ENCODE measurements at places on chromosomes 16 and 17. TPM values are rescaled to one million over a fixed set of nuclear protein-coding genes. Genes with fewer than 3 reads are reported as not detected.

Gene GCGR
- 0.85 TPM for total RNA-seq

DNA sequence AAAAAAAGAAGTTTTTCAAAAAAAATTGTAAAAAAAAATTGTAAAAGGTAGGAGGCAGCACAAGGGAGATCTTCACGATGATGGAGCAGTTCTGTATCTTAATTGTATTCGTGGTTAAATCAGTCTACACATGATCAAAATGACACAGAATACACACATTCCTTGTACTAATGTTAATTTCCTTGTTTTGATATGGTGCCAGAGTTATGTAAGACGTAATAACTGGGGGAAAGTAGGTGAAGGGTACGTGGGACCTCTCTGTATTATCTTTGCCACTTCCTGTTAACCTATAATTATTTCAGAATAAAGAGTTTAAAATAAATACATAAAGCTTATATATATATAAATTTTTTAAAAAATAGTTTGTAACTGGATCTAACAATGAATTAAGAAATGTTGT lies 36.8 kb downstream of the HELZ start:
- H3K4me3 ChIP-seq, result no peak overlapping the region
- H3K36me3 ChIP-seq, result peaks cover 1% of the 10 kb centered on the region
- DNase-seq, result no peak
- H3K4me1 ChIP-seq, result peaks cover 6% of the 10 kb centered on the region

DNA sequence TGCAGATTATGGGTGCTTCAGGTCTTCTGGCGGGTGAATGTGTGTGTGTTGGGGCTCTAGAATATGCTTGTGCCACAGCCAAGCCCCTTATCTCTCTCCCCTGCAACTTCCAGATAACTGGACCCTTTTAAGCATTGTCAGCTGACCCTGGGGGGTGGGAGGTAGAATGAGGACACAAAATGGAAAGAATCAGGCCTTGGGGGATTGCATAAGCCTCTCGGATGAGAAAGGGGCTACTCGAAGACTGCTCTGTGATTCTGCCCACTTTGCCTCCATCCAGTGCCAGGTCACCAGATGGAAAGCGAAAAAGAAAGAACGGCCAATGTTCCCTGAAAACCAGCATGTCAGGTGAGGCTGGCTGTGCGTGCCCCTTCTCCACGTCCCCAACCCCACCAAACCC lies 13.8 kb downstream of the THRA start:
- H3K27me3 ChIP-seq, result no peaks in the 10 kb centered on the region
- DNase-seq, result no peak
- no peak overlapping the region for H3K27ac ChIP-seq
- peaks cover 34% of the 10 kb centered on the region for H3K4me1 ChIP-seq
- no peaks in the 10 kb centered on the region for H3K36me3 ChIP-seq

Gene KRT33B
- total RNA-seq, result not detected

Gene GSG1L
- total RNA-seq, result 0.28 TPM

DNA sequence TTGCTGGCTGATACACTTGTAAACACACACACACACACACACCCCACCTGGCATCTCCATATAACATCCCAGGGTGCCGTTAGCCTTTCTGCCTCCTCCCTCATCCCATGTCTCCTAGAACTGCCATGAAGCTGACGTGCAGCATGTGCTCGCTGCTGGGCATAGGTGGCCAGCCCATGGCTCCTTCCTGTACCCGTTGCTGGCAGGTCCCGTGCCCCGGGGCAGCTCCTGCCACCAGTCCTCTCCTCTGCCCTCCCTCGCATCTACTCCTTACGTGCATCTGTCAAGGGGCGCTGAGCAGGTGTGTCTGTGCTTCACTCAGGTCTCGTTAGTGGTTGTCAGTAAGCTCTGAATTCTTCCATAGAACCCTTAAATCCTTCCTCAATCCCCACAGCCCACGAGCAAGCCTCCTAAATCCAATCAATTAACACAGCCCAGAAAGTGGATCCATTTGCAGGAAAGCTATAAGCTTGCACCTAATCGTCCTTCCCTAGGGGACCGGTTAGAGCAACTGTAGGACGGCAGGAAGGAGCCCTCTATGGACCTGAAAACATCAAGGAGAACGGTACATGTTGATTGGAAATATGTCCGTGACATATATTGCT lies 218.1 kb upstream of the FOXF1 start:
- no peaks in the 10 kb centered on the region for H3K36me3 ChIP-seq
- peaks cover 38% of the 10 kb centered on the region for H3K4me1 ChIP-seq
- no peak overlapping the region for H3K4me3 ChIP-seq

DNA sequence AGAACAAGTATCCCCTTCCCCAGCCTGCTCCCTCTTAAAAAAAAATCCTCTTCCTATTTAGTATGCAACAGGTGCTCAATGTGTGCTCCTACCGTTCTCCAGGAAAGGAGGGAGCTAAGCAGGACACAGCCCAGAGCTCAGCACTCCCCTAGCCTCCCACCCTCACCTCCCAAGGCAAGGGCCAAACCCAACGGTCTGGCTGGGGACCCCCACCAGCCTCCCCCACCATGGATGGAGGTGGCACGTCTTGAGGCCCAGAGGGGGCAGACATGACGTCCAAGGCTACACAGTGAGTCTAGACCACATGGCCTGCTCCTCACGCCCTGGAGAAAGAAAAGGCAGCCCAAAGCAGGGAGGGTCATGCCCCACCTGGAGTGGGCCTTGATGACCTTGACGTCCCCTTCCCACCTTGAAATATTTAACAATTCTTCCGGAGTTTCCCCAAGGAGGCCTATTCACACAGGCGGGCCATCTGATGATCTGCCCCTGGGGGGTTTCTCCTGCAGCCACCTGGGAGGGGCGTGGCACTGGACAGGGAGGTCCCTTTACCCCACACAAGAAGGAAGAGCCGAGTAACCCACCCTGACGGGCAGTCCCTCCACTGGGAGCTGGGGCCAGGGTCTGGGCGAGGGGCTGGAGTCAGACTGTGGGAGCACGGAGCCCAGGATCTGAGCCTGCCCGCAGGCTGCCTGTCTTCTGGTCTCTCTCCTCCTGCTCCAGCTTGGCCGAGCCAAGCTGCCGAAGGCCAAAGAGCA lies 89.4 kb upstream of the CBX4 start:
- H3K4me3 ChIP-seq, result no peak overlapping the region
- H3K27ac ChIP-seq, result no peak overlapping the region
- peaks cover 42% of the 10 kb centered on the region for H3K4me1 ChIP-seq
- DNase-seq, result no peak
- no peaks in the 10 kb centered on the region for H3K36me3 ChIP-seq

GRCh38 chr17:78276098-78276887 lies 44.9 kb downstream of the TMEM235 start:
- no peak overlapping the region for H3K27ac ChIP-seq
- no peaks in the 10 kb centered on the region for H3K36me3 ChIP-seq
- H3K4me3 ChIP-seq, result no peak overlapping the region
- DNase-seq, result no peak

- no peak overlapping the region for H3K4me3 ChIP-seq
- H3K4me1 ChIP-seq, result peaks cover 27% of the 10 kb centered on the region
- H3K27me3 ChIP-seq, result no peaks in the 10 kb centered on the region
- H3K36me3 ChIP-seq, result peaks cover 32% of the 10 kb centered on the region
- DNase-seq, result no peak
These were observed 71.5 kb upstream of the PLCG2 start for GRCh38 chr16:81707411-81708265.

Gene CCDC92B
- 14.6 TPM for total RNA-seq

GRCh38 chr16:80816356-80816755 lies 12.0 kb upstream of the CDYL2 start:
- H3K27me3 ChIP-seq, result peaks cover 14% of the 10 kb centered on the region
- no peak overlapping the region for H3K27ac ChIP-seq
- no peak for DNase-seq
- no peak overlapping the region for H3K4me3 ChIP-seq
- no peaks in the 10 kb centered on the region for H3K36me3 ChIP-seq

GRCh38 chr16:81442916-81443687 lies 1.5 kb upstream of the CMIP start:
- H3K4me3 ChIP-seq, result peak overlapping the region; percentile 73
- peaks cover 24% of the 10 kb centered on the region for H3K27me3 ChIP-seq
- no peaks in the 10 kb centered on the region for H3K36me3 ChIP-seq
- H3K27ac ChIP-seq, result peak overlapping the region; percentile 53
- DNase-seq, result no peak

Gene CACNA1G
- 6.7 TPM for total RNA-seq

DNA sequence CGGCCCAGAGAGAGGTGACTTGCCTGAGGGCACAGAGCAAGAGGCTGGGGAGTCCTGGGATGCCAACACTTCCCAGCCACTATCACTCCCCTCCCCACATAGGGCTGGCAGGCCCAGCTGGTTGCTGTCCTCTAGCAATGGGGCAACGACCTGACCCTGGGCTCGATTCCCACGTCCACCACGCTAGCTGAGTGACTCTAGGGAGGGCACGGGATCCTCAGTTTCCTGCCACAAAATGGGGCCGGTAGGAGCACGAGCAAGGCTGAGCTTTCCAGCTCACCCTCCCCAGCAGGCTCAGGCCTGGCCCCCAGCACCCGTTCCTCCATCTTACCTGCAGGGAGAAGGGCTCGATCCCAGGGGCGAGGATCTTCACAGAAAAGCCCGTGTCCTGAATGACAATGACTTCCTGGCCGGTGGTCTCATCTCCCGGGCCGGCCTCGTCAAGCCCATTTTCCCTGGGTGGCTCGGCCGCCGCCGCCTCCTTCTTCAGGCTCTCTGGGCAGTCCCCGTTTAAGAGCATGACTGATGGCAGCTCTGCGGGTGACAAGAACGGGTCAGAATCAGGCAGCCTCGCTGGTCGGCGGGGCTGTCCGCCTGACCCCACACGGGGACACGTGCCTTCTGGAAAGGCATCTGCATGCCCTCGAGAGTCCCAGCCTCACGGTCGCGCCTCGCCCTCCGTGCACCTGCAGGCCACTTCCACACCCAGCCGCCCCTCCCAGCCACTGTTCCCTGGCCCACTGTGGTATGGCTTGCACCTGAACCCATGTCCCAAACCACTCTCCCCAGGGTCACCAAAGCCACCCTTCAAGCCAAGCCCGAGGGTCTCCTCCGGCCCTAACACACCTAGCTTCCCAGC lies 7.3 kb downstream of the CLUH start:
- H3K4me3 ChIP-seq, result no peak overlapping the region
- H3K27me3 ChIP-seq, result no peaks in the 10 kb centered on the region
- peaks cover 14% of the 10 kb centered on the region for H3K36me3 ChIP-seq
- peak overlapping the region; percentile 57 for H3K27ac ChIP-seq
- peak; percentile 12 for DNase-seq

- no peak overlapping the region for H3K4me3 ChIP-seq
- no peaks in the 10 kb centered on the region for H3K4me1 ChIP-seq
- peaks cover 36% of the 10 kb centered on the region for H3K36me3 ChIP-seq
- no peaks in the 10 kb centered on the region for H3K27me3 ChIP-seq
These were observed 16.7 kb downstream of the SBK1 start for GRCh38 chr16:28308794-28309584.

Gene PFN1
- 1,315 TPM for total RNA-seq

- no peak overlapping the region for H3K4me3 ChIP-seq
- peaks cover 6% of the 10 kb centered on the region for H3K4me1 ChIP-seq
- no peaks in the 10 kb centered on the region for H3K36me3 ChIP-seq
- DNase-seq, result no peak
- no peaks in the 10 kb centered on the region for H3K27me3 ChIP-seq
These were observed 451.9 kb downstream of the SLC39A11 start for GRCh38 chr17:72640415-72641165.

DNA sequence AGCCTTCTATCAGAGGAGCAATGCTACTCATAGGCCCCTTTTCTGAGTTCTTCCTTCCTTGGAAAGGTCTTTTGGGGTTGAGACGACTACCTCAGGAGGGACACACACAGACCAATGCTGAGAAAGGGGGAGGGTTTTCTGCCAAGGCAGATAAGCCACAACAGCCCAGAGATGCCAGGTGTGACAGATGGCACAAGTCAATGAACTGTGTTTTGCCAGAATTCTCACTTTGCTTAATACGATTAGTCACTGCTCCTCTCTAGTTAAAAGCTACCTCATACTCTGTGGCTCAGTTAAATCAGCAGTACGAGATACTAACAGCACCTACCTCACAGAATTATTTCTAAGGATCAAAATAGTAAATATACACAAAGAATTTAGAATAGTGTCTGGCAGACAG lies 8.0 kb downstream of the BRD7 start:
- DNase-seq, result no peak
- H3K36me3 ChIP-seq, result peaks cover 49% of the 10 kb centered on the region
- H3K4me1 ChIP-seq, result peaks cover 6% of the 10 kb centered on the region

Gene RPRML
- total RNA-seq, result 3.1 TPM

DNA sequence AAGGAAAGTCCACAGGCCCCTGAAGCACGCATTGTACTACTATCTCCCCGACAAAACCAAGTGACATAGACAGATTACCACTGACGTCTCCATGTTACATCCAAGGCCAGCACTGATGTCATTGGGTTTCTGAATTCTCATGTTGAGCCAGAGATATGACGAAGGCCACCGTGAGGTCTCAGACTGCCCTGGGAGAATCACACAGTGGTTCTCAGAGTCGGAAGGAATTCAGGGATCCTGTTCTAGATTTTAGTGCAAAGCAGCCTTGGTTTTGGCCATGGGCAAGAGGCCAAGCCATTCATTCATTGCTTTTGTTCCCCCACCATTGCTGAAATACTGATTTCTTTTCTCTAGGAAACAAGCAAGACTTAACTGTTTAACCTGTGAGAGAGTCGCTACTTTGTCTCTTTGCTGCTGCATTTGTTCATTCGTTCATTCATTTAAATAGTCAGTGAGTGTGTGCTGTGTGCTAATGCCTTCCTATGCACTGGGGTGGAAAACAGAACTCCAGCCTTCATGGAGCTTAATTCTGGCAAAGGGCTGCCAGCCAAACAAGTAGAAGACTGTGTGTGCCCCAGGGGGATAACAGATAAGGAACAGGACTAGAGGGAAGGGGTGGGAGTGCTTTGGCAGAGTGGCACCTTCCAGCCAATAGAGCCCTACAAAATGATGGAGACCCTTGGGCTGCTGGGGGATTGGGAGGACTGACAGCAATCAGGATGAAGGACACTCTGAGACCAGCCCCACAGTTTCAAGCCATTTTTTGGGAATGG lies 222.3 kb downstream of the MSI2 start:
- H3K4me1 ChIP-seq, result peaks cover 44% of the 10 kb centered on the region
- no peak overlapping the region for H3K27ac ChIP-seq
- no peak for DNase-seq
- H3K27me3 ChIP-seq, result no peaks in the 10 kb centered on the region

DNA sequence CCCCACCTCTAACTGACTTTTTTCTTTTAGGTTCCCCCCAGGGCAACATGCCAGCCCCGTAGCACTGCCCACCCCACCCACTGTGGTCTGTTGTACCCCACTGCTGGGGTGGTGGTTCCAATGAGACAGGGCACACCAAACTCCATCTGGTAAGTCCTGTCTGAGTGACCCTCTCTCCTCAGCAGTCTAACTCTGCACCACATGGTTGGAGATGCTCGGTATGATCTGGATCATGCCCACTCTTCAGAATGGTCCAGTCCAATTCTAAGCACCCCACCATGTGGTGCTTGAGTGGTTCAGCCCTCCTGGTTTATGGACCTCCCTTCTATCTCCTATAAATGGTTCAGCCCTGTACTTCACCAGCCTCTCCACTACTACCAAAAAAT lies 5.9 kb downstream of the KDM6B start:
- H3K27me3 ChIP-seq, result peaks cover 47% of the 10 kb centered on the region
- no peaks in the 10 kb centered on the region for H3K36me3 ChIP-seq
- H3K4me1 ChIP-seq, result peaks cover 40% of the 10 kb centered on the region
- no peak for DNase-seq
- H3K4me3 ChIP-seq, result no peak overlapping the region

Gene NARF
- total RNA-seq, result 96.7 TPM

GRCh38 chr17:79792341-79792871 lies 4.5 kb downstream of the CBX8 start:
- no peaks in the 10 kb centered on the region for H3K36me3 ChIP-seq
- peak; percentile 42 for DNase-seq
- H3K4me1 ChIP-seq, result peaks cover 43% of the 10 kb centered on the region
- peak overlapping the region; percentile 51 for H3K4me3 ChIP-seq
- no peak overlapping the region for H3K27ac ChIP-seq

Gene CD68
- 0.72 TPM for total RNA-seq

All from WTC11 (cell line).